ENCODE measurements at places on chromosomes 7 and 10.

DNA sequence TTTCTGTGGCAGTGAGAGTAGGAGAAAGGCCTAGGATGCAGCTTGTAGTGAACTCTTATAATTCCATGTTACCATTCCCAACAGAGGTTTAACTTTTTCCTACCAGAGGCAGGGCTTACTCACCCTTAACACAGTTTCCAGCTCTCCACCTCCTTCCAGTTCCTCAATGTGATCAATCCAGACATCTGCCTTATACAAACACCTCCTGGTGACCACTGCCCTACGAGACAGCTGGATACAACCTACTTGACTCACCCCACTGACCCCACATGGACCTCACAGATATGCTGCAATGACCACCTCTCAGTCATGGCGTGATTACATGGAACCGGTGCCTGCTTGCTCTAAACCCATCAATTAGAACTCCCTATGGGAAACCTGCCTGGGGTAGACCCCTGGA lies 326.5 kb downstream of the TNS3 start:
- DNase-seq: no peak

- no peak for DNase-seq
Observed at GRCh38 chr7:34121366-34121765, 216.0 kb downstream of the BMPER start.

DNA sequence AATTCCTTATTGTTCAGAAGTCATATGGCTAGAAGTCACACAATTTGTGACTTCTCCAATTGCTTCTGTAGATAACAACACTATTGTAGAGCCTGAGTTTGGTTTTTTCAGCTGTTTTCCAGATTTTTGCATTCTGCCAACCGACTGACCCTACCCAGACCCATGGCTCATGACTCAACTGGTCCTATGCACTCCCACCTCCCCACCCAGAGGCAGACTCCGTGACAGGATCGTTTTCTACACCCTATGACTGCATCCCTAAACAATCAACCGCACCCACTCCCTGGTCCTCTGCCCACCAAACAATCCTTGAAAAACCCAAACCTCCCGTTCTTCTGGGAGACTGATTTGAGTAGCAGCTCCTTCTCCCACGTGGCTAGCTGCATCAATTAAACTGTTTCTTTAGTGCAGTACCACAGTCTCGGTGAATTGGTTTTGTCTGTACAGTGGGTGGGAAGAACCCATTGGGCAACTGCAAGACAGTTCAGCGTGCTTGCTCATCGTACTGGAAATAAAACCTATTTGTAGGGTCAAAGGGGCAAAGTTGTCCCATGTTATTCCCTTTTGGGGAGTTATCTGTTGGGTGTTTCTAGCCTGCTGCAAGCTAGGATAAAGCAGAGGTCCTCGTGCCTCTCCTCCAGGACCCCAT lies 150.3 kb upstream of the FAM20C start:
- DNase-seq: peak; percentile 46

- DNase-seq: no peak
Observed at GRCh38 chr7:412313-412710, 107.3 kb downstream of the PDGFA start.

DNA sequence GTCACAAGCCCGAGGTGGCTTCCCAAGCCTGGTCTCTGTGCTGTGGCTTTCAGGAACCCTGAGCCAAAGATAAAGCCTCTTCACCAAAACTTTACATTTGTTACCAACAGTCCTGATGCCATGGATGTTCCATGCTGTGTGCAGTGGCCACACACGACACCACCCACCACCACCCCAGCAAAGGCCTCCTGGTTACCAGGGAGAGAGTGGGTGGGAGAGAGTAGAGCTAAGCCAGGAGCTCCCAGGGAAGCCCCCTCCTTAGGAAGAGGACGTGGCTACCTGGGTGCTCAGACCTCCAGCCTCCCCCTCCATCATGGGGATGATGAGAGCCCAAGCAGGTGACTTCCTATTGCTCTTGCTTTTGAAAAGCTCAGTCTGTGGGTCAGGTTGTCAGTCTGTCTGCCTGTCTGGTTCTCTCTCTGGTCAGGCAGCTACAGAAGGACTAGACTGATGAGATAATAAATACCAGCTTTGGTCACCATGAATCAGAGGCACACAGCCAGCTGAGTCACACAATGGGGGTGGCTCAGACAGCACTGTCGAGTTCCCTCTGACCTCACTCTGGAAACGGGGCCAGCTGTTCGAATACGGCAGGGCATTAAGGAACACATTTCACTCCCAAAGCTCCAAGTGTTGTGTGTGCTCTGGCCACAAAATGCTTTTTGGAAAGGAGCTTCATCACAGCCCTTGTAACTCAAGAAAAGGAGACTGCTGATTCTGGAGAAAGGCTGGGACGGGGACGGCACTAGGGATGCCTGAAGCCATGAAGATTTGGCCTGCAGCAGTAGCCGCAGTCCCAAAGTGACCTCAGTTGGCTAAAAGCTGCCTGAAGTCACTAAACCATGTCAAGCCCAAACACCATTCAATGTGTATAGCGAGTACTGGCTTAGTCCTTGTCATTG lies 166.0 kb downstream of the FANK1 start:
- peak; percentile 100 for DNase-seq

DNA sequence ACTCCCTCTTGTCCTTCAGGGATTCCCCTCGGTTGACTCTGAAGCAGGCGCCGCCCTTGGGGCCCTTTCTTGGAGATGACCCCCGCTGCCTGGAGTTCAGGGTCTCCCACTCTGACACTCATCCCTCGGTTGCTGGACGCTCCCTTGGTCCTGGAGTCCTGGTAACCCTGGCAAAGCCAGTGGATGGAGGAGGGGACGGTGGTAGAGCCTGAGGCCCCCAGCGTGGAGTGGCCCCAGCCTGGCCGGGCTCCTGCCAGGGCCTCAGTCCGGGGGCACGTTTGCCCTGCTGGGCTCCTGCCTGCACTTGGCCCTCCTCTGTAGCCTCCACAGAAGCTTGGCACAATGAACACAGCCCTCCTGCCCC lies 9.3 kb upstream of the CAMK2B start:
- no peak for DNase-seq

- DNase-seq: no peak
Observed at GRCh38 chr7:88522771-88523293, 216.1 kb upstream of the STEAP4 start.

DNA sequence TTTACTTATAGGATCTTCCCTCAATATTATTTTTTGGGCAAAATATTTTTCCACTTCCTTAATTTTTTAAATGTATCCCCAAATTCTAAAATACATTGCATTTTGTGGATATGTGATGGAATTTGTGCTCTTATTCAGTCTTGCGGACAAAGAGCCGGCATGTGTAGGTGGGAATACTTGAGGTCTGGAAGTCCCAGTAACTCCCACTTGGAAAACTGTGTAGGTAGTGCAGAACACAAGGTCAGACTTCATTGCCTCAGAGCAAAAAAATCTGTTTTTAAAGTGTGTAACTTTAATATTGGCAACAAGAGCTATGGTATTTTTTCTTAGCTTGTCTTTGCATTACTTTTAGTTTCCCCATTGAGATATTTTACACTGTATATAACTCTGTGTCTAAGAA lies 68.5 kb upstream of the SEMA3A start:
- no peak for DNase-seq

Data from myocyte (in vitro differentiated cells).